ENCODE measurements at places on chromosomes 5 and 9. TPM values are rescaled to one million over a fixed set of nuclear protein-coding genes. Genes with fewer than 3 reads are reported as not detected.

WNT8A gene
- not detected for total RNA-seq

PAEP gene
- total RNA-seq = not detected

OR2S2 gene
- not detected for total RNA-seq

RGS14 gene
- total RNA-seq = 3.4 TPM

Measured in pulmonary artery endothelial cell (primary cell).